ENCODE measurements at places on chromosomes 2 and 18.
A peak's percentile ranks its signal among the peaks of the same experiment; 100 is the strongest.

DNA sequence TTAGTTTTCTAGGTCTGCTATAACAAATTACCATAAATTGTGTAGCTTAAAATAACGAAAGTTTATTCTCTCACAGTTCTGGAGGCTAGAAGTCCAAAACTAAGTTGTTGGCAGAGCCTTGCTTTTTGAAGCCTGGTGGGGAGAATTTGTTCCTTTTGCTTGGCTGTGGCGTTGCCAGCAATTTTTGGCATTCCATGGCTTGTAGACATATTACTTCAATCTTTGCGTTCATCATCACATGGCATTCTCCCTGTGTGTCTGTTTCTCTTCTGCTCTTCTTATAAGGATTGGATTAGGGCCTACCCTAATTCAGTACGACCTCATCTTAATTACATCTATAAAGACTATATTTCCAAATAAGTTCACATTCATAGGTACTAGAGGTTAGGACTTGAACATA lies 217.7 kb downstream of the MBD5 start:
- no peak for DNase-seq

DNA sequence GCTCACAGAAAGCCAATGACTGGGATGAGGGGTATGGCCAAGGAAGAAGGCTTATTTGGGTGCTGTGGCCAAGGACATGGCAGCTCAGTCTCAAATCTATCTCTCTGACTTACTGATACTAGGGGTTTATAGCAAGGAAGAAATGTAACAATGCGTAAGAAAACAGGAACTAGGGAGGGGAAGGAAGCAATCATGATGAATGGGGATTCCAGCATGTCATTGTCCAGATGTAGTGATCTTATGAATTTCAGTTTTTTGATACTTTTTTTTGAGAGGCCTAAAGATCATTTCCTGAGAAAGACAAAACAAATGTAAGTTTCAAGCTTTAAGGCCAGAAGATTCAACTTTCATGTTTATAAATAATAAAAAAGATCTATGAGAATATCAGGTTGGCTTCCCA lies 298.6 kb upstream of the FAM98A start:
- no peak for DNase-seq

- DNase-seq = no peak
Observed at GRCh38 chr2:84115173-84115857, 343.8 kb downstream of the SUCLG1 start.

- no peak for DNase-seq
Observed at GRCh38 chr2:46376586-46376985, 79.4 kb downstream of the EPAS1 start.

GRCh38 chr2:136894007-136894634 lies 128.8 kb downstream of the THSD7B start:
- DNase-seq = no peak

- DNase-seq = peak; percentile 95
Observed at GRCh38 chr2:46847185-46847710, 68.4 kb downstream of the MCFD2 start.

DNA sequence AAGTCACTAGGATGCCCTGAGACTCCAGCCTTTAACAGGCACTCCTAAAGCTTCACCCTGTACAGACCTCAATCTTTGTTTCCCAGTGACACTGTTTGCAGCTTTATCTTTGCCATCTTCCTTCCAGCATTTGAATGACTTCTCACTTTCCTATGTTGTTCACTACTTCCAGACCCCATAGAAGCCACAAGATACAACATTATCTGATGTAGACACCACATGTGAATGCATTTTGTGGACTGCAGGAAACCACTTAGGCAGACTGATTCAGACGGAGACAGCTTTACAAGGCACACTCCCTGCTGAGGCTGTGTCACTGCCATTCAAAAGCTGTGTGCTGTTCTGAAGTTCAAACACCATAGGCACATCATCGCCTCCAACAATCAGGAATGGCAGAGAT lies 67.3 kb upstream of the SPATS2L start:
- DNase-seq = no peak

DNA sequence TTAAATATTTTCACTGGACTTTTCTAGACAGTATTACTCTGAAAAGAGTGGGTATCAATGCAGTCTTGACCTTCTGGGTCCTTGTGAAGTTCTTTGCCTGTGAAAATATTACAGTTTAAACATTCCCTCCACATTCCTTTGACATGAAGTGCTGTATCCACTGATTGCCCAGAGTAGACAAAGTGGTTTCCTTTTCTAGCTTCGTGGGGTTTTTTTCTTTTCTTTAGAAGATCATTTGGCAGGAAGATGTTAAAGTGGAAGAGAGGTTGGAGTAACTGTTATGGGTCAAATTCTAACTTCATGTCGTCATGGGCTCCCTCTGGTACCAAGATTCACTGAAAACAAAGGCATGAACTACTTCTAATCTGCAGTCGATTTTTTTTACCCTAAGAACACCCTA lies 496.9 kb downstream of the EPHA4 start:
- DNase-seq = no peak

GRCh38 chr2:193124815-193125214 lies 930.1 kb upstream of the TMEFF2 start:
- no peak for DNase-seq

Data from upper lobe of right lung (tissue), 1 donor.